ENCODE measurements at places on chromosomes 12 and 14.

DNA sequence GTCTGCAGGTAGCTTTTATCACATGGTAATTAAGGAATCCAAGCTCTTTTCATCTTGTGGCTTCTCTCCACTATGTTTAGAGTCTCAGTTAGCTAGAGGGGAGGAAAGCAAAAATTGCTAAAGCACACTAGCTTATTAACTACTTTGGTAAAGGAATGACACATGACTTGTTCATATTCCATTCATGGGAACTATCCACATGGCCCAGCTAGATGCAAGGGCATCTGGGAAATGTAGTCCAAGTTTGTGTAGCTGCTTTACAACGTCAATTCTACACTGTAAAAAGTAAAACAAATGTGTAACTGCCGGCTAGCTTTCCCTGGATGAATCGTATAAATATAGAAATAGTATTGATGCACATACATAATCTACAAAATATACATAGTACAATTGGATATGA is 244.5 kb upstream of the LRFN5 start:
- no peak for DNase-seq

DNA sequence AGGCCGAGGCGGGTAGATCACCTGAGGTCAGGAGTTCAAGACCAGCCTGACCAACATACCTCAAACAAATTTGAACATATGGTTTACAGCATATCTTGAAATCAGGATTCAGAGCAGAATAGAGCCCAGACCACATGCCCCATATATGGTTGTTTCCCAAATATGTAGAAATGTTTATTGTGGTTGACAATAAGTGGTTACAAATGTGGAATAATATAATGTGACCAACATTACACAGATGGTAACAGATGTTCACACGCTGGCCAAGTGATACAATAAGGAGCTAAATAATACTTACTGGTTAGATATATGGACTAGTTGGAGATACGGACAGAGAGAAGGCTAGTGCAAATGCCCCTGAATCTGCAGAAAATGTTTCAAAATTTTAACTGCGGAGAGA is 85.3 kb downstream of the MAPKAPK5 start:
- DNase-seq: no peak

DNA sequence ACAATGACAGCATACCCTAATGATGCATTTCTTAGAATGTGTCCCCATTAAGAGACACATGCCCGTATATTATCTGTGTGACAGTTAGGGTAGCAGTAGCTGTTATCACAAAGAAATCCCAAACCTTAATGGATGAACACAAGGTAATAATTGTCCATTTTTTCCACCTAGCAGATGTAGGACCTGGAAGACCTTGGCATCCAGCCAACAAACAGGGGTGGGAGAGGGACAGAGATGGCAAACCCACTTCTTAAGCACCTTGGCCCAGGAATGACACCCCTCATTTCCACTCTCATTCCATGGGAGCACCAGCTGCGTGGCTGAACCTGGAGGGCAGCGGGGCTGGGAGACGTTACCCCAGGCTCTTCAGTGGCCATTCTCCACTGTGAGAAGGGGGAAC is 679.0 kb downstream of the AACS start:
- DNase-seq: no peak

DNA sequence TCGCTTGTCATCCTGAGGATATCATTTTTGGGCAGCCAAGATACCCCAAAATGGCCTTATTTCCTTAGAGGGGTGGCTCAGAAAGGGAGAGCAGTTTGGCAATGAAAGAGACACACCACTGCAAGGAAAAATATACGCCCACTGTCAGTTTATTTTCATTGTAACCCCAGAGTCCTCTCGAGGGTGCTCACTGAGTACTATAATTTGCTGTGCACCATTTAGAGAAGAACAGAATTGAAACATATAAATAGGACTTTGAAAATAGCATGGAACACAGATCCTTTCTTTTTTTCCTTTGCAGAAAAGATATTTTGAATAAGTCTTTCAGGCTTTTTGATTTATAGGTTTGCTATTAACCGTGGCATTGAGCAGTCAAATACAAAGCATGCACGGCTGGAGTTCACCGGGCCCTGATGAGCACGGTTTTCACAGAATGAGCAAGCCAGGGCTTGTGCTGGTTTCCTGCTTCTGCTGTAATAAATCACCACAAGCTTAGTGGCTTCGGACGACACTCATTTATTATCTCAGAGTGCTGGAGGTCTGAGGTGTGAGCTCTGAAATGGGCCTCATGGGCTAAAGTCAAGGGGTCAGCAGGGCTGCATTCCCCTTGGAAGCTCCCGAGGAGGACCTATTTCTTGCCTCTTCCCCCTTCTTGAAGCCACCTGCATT is 152.3 kb downstream of the ZNF664 start:
- DNase-seq: no peak

GRCh38 chr14:78992867-78993266 is 822.7 kb downstream of the NRXN3 start:
- DNase-seq: no peak

DNA sequence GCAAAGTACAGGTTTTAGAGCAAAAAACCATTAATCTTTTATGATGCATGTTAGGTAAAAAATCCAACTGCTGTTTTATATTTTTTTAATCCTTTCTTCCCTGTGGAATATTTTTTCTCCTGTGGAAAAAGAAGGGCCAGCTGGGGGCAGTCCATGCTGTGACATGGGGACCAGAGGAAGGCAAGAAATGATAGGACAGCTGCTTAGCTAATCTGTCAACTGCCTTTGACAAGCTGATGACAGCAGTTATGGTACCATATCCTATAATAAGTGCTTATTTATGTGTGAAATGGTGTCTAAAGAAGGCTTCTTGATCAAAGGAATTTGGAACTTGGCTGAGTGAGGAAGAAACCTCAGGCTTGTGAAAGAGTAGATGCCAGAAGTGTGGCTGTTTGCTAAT is 452.4 kb upstream of the NOVA1 start:
- DNase-seq: no peak

DNA sequence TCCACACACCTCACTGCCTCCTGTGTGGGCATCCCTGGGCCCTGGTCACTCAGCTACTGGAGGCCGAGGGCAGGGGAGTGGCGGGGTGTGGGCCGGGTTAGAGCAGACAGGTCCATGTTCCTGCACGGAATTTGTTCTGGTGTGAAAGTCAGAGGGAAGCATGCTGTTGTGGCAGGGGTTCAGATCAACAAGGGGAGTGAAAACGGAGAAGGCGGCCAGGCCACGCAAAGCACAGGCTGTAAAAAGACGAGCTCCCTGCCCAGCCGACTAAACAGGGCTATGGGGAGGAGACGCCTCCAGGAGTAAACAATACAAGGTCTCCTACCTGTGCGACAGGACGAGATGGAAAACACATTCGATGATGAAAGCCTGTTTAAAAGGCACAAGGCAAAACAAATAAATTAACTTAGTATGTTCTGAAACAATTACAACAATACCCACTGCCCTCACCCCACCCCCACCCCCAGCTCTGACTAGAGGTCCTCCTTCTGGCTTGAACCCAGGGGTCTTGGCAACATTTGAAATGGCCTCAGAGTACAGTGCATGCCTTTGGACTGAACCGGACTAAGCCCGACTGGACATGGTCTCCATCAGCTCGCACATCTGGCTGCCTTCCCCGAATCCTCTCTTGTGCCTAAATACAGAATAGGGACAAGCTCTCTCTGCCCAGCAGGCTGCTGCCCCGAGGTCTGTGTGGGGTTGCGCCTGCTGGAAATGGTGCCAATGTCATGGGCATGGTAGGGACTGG is 274.9 kb upstream of the DIO3 start:
- no peak for DNase-seq

DNA sequence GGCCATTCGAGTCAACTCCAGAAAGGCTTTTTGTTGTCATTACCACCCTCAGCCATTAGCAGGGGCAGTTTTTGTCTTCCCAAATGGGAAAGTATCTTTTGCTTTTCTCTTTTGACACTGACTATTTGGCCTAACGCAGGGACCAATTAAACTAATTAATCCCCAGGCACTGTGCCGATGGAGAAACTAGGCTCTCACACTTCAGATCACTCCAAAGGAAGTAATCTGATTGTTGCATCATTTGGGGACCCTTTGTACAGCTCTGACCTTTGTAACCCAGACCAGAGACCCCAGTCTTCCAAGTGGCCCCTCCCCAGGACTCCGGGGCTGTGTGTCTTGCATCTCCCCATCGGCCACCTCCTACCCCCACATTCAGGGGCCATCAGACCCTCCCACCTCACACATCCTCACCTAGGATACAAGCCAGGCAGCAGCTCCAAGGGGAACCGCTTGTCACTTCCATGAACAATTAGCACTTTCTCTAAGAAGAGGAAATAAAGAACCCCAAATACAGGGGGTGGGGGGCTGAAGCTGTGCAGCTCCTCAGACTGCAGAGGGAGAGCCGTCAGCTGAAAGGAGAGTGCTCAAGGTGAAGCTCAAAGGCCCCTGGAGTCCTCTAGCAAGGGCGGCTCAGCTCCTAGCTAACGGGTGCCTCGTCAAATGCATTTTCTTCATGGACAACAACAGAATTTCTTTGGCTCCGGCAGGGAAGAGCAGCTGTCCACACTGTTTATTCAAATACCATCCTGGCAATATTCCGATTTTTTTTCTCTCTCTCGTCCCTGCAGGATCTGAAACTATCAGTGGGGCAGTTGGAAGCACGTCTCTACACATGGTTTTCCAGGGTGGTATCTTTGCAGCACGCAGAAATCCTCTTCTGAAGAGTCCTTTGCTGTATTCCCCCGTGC is 64.3 kb upstream of the DIO3 start:
- DNase-seq: no peak

- no peak for DNase-seq
Observed at GRCh38 chr12:94265539-94265938, 117.2 kb downstream of the PLXNC1 start.

DNA sequence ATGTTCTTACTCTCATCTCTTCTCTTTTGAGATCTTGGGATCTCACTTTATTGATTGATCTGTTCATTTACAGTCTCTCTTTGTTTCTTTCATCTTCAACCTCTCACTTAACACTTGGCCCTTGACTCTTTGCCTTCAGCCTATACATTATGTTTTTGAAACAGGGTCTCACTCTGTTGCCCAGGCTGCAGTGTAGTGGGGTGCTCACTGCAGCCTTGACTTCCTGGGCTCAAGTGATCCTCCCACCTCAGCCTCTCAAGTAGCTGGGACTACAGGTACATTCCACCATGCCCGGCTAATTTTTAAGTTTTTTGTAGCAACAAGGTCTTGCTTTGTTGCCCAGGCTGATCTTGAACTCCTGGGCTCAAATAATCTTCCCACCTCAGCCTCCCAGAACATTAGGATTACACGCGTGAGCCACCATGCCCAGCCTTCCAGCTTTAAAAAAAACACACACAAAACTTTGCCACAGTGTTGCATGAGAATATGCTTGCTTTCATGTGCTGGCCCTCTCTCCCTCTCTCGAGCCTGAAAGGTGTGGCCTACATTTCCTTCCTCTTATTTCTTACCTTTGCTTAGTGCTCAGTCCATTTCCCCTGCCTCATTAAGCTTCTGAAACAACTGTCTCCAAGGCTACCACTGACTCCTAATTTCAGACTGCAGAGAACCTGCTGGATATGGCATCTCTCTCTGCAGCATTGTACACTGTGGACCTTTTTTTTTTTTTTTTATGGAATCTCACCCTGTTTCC is 9.9 kb downstream of the DIP2B start:
- DNase-seq: no peak

GRCh38 chr14:26289891-26290486 is 307.8 kb downstream of the NOVA1 start:
- DNase-seq: no peak

- no peak for DNase-seq
Observed at GRCh38 chr12:97681612-97682504, 219.3 kb downstream of the RMST start.

GRCh38 chr12:23581913-23582312 is 367.6 kb downstream of the SOX5 start:
- DNase-seq: no peak

DNA sequence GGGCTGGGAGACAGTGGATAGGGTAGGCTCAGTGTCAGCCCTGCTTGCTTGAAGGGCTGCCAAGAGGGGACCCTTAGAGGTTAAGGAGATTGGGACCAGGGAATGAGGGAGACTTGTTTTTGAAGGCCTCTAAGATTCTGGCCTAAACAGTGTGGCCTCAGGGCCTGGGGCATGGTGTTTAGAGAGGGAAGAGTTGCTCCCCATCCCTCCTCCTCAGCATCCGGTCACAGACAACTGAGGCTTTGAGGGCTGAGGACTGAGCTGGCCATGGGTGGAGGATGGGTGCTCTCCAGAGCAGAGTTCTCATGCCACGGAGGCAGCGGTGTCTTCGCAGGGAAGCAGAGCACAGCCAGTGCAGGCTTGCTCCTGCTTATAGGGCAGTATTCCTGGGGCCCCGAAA is 49.4 kb downstream of the KRT80 start:
- DNase-seq: no peak

GRCh38 chr12:26113853-26114719 is 10.8 kb downstream of the BHLHE41 start:
- DNase-seq: peak; percentile 93

- DNase-seq: no peak
Observed at GRCh38 chr12:66152732-66153131, 17.1 kb downstream of the TMBIM4 start.

GRCh38 chr12:93626160-93626559 is 51.0 kb upstream of the CRADD start:
- DNase-seq: no peak

DNA sequence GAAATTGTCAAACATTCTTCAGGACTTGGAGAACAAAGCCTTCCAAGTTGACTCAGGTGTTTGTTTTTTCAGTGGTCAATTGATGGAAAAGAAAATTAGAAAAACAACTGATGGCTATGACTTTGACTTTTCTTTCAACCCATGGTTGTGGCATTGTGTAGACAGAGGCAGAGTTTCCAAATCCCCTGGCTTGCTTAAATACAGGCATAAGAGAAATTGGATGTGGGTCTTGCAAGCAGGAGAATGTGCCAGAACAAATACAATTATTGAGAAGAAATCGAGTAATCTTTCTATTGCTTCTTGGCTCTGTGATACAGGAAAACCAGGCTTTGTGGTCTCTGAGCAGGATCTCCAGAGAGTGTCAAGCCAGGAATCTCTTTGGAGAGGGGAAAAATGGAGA is 40.9 kb upstream of the FRMD6 start:
- no peak for DNase-seq

DNA sequence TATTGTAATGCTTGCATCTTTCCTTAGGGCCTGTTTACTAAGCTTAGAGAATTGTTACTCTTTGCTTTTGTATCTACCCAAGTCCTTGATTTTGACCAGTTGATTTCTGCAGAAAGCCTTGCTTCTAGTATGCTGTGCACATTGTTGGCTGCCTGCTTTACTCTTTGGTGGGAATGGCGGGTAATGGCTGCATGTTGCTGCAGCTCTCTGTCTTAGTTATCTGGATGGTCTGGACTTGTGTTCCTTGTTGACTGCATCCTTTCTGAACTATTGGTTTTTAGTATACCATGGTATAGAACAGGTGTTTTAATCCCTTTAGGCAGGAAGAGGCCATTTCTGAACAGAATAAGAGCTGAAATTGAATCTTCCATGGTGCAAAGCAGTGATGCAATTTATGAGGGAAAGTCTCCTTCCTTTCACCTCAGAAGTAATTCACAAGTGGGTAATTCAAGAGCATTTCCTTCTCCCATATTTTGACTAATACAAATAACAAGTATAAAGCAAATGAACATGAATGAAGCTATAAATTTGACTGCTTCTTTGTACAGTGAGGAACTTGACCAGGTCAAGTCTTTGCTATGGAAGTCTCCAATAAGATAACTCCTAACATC is 466.4 kb downstream of the NPAS3 start:
- DNase-seq: no peak

- no peak for DNase-seq
Observed at GRCh38 chr14:21205678-21206581, 50.1 kb upstream of the OR5AU1 start.

- no peak for DNase-seq
Observed at GRCh38 chr12:38931461-38931860, 26.1 kb upstream of the CPNE8 start.

GRCh38 chr14:21033133-21033698 is 1.4 kb downstream of the RNASE13 start:
- DNase-seq: no peak

All from progenitor cell of endocrine pancreas (in vitro differentiated cells).